ENCODE measurements at places on chromosomes 3 and 15. TPM values are rescaled to one million over a fixed set of nuclear protein-coding genes. Genes with fewer than 3 reads are reported as not detected.

Gene KCNAB1
- total RNA-seq, result not detected

Gene ZNF80
- total RNA-seq, result 2.3 TPM

Gene STAC
- total RNA-seq, result not detected

- DNase-seq, result no peak
These were observed 1.5 kb downstream of the CAND2 start for GRCh38 chr3:12797892-12798558.

- DNase-seq, result peak; percentile 65
These were observed 77.2 kb upstream of the SLC6A11 start for GRCh38 chr3:10738688-10739372.

- DNase-seq, result no peak
These were observed 147.1 kb upstream of the RGMA start for GRCh38 chr15:93235926-93236780.

GRCh38 chr15:101500865-101501551 is 11.5 kb upstream of the PCSK6 start:
- DNase-seq, result no peak

- no peak for DNase-seq
These were observed 37.3 kb upstream of the B3GALNT1 start for GRCh38 chr3:161142486-161142885.

DNA sequence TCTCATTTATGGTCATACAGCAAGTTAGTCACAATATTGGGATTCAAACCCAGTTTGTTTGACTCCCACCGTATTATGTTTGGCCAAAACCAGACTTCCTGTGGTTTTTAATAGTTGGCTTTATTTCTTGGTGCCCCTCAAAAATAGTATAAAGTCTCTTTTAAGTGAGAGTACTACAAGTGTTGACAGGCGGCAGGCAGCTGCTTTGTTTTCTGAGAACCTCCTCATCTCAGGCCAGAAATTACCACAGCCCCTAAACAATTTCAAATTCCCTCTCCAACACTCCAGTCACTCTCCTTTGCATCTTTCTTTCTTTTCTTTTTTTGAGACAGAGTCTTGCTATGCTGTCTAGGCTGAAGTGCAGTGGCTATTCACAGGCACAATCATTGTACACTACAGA is 121.5 kb downstream of the POLR2M start:
- no peak for DNase-seq

Data from natural killer cell (primary cell).